Fibroblast of skin of left biceps (primary cell): ENCODE measurements at places on chromosomes 4 and X.

- no peak for DNase-seq
Measured at GRCh38 chr4:2424581-2424980, 5.8 kb downstream of the CFAP99 start.

GRCh38 chrX:54237014-54237413, 54.0 kb upstream of the FAM120C start:
- no peak for DNase-seq

GRCh38 chrX:154728431-154729190, 22.3 kb downstream of the GAB3 start:
- DNase-seq: no peak

DNA sequence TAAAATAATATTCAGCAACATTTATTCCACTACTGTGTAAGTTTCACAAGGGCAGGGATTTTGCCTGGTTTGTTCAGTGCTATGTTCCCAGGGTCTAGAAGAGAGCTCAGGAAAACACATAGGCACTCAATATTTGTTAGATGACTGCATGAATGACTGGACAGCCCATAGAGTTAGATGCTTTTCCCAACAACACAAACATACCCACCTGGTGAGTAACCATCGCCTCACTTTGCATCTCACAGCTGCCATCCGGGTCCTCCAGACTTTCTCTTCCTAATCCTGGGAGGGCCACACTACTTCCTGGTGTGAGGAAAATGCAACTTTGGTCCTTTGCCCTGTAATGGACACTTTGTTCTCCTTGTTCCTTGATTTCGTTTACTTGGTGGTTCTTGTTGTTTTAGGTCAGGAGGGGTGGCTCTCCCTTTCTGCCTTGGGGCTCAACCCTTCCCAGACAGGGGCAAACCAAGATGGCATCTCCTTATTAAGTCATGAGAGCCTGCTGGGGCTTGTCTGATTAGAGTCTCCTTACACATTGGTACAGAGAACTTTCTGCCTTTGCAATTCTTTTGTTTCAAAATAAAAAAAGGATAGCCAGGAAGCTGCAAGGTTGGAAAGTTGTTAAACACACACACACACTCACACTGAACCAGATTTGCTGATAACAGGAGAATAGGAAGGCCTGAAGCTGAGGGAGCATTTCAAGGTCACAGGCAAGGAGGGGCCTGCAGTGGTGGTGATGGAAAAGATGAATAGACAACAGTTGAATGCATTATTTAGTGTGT, 190.6 kb downstream of the MID1IP1 start:
- DNase-seq: no peak

GRCh38 chr4:102338405-102338804, 6.9 kb downstream of the SLC39A8 start:
- no peak for DNase-seq
